ENCODE measurements at places on chromosomes 13 and 19. TPM values are rescaled to one million over a fixed set of nuclear protein-coding genes. Genes with fewer than 3 reads are reported as not detected.

Gene STOML3
- 0.04 TPM for total RNA-seq

Gene PEAK3
- not detected for total RNA-seq

Gene FCAR
- total RNA-seq = not detected

Gene CCNA1
- total RNA-seq = 0.75 TPM

Gene TUBA3C
- not detected for total RNA-seq

Gene MAG
- total RNA-seq = 2.6 TPM

Gene MBD3L4
- total RNA-seq = not detected
